ENCODE measurements at places on chromosomes 4 and X.

DNA sequence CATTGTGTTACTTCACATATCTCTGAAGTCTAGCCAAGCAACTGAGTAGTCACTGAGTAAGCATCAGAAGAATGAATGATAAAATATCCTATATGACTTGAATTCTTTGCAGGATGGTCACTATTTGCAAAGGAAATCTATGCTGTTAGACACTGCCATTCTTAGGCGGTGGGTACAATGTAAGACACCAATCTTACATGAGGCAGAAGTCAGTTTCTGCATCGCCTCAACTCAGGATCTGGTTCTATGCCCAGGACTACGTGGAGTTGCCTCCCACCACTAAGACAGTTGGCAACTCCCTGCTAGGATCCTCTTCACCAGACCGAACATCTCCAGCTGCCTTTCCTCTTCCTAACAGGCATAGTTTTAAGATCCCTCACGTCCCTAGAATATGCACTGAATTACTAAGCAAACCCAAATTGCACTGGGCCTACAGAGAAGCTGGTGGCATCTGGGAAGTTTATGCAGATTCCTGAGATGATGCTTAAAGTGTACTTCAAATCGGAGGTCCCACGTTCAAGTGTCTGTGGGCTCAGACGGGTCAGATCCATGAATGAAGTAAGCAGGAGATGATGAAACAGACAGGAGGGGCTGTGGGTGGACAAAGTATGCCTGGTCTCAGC lies 45.6 kb downstream of the SEL1L3 start:
- DNase-seq = no peak

GRCh38 chrX:12791257-12792228 lies at the start of gene PRPS2:
Gene PRPS2 (plus strand): TSS chrX:12791412. CDS start chrX:12791498, 86 bp downstream.
- peak; percentile 20 for DNase-seq

DNA sequence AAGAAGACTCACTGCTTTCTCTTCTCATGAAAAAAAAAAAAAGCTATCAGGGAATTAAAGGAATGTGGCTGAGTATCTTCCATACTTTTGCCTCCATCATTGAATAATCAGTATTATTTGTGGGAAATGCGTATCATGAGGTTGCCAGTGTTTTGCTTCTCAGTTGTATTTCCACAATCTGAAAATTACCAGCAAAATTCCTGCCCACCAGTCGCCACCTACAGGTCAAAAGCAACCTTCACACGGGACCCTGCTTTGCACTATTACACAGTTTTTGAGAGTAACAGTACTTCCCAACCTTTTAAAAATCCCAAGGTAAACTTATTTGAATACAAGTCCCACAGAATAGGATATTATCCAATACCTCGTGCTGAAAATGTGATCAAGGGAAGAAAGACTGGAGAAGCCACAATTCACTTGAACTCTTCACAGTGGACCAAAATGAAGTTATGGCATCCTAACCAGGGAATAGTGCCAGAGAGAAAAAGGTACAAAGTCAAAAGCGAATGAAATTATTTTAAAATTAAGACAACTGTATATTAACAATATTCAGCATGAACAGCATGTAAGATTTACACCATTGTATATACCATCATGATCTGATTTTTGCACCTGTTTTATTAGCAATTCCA lies 30.4 kb downstream of the PGRMC1 start:
- no peak for DNase-seq

GRCh38 chr4:151004222-151004621 lies 10.9 kb downstream of the LRBA start:
- DNase-seq = no peak

GRCh38 chr4:182338063-182338462 lies 94.9 kb downstream of the TENM3 start:
- DNase-seq = no peak

GRCh38 chr4:56261027-56261426 lies 126.3 kb downstream of the AASDH start:
- DNase-seq = no peak

GRCh38 chrX:30597216-30598012 lies 19.8 kb upstream of the TASL start:
- DNase-seq = no peak

- no peak for DNase-seq
Measured at GRCh38 chr4:38092701-38093100, 132.5 kb downstream of the PTTG2 start.

DNA sequence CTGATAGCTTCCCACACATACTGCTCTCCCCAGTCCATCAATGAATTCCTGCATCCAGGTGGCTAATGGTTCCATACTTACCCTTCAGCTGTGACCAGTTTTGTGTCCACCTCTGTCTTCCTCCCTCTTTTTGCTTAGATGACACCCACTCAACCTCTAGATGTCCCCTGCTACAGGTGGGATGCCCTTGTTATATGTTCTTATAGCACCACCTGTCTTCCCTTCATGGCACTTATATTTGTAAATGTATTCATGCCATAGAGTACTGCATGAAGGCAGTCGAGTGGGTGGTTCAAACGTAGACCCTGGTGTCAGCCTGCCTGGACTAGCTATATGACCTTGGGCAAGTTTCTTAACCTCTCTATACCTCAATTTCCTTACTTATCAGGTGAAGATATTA lies 6.5 kb upstream of the USP46 start:
- DNase-seq = no peak

DNA sequence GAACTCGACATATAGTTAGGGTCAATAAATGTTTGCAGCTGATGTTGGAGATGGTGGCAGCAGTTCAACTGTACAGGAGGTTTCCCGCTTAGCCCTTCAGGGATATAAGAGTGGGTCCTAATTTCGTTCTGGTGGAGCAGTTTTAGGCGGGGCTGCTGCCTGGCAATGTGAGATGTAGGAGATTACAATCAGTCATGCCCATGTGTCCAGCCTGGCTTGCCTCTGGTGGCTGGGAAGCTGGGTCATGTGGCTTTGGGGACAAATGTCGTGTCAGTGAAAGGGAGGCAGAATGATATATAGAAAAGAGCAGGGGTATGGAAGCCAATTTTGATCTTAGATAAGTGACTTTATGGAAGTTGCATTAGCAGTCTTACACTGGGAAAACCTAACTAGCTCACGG lies 129.4 kb downstream of the CLCN4 start:
- no peak for DNase-seq

GRCh38 chrX:153338836-153339235 lies 4.9 kb downstream of the ZNF275 start:
- no peak for DNase-seq

GRCh38 chrX:102669526-102669925 lies 18.2 kb downstream of the GPRASP1 start:
- DNase-seq = no peak

DNA sequence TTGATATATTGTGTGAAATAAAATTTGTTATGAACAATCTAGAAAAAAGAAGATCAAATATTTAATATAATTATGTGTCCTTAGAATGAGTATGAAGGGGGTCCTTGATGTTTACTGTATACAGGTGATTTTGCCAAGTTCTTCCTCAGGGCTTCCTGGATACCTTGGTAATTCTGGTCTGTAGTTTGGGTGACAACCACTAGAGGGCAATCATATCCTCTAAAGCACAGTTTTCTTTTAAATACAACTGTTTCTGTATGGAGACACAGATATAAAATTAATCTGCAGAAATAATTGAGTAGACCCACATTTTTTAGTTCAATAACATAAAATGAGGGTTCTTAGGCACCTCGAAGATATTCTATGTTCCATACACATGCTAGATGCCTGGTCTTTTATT lies 157.7 kb downstream of the SPANXN1 start:
- no peak for DNase-seq

GRCh38 chr4:143711543-143712154 lies 11.2 kb upstream of the FREM3 start:
- no peak for DNase-seq

- no peak for DNase-seq
Measured at GRCh38 chr4:155974476-155974749, 20.7 kb upstream of the CTSO start.

DNA sequence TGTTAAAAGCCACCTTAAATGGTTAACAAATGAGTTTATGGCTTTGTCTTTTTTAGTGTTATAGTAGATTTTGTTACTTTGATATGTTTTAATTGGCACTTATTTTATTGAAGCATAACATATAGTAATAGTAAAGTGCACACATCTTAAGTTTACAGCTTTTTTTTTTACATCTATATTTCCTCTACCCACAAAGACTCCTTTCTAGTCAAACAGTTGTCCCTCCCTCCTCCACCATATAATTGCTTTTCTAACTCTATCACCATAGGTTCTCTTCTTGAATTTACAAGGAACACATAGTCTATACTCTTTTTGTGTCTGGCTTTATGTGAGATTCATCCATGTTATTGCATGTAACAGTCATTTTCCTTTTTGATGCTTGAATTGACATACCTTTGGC lies 71.5 kb downstream of the PDK3 start:
- no peak for DNase-seq

DNA sequence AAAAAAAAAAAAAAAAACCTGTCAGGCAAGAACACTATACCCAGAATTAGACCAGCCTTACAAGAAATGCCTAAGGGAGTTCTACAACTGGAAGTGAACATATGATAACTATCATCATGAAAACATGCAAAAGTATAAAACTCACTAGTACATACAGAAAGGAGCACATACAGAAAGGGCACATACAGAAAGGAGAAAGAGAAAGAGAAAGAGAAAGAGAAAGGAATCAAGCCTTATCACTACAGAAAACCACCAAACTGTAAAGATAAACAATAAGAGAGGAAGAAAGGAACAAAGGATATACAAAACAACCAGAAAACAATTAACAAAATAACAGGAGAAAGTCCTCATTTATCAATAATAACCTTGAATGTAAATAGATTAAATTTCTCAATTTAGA lies 50.4 kb downstream of the PHKA1 start:
- no peak for DNase-seq

DNA sequence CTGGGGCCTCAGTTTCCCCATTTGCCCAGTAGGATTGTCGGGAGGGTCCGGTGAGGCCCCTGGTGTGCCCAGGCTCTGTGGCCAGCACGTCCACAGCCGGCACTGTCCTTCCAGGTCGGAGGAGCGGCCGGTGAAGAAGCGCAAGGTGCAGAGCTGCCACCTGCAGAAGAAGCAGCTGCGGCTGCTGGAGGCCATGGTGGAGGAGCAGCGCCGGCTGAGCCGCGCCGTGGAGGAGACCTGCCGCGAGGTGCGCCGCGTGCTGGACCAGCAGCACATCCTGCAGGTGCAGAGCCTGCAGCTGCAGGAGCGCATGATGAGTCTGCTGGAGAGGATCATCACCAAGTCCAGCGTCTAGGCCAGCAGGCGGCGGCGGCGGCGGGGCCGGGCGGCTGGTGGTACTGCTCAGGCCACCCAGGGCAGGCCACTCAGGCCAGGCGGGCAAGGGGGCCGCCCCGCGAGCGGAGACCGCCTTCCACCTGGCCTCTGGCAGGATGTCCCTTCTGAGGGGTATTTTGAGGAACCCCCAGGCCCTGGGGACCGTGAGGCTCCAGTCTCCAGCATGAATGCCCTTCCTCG lies 6.7 kb downstream of the MSANTD1 start:
- DNase-seq = no peak

- DNase-seq = no peak
Measured at GRCh38 chrX:132504417-132504816, 15.6 kb upstream of the MBNL3 start.

GRCh38 chr4:147733716-147734344 lies 1.9 kb downstream of the ARHGAP10 start:
- DNase-seq = no peak

- DNase-seq = no peak
Measured at GRCh38 chrX:11117745-11118144, 6.6 kb downstream of the HCCS start.

- no peak for DNase-seq
Measured at GRCh38 chr4:113641025-113641431, 120.5 kb downstream of the CAMK2D start.

GRCh38 chr4:186037692-186038658 lies 31.0 kb upstream of the TLR3 start:
- peak; percentile 54 for DNase-seq

DNA sequence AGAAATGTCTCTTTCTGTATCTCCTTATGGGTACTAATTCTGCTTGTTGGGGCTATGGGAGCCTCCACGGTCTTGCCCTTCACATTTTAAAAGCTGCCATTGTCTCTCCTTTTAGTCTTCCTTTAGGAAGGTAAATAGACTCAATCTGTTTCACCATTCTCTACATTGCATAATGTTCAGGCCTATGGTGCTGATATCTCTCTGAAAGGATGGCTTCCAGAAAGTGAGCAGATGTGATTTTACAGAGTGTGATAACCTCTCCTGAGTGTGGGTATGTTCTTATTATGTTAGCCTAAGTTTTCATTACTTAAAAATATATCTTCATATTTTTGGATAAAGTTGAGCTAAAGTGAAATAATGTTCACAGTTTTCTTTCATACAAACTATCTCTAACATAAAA lies 254.0 kb upstream of the PITX2 start:
- no peak for DNase-seq

GRCh38 chrX:10041383-10041782 lies 74.2 kb downstream of the CLDN34 start:
- no peak for DNase-seq

DNA sequence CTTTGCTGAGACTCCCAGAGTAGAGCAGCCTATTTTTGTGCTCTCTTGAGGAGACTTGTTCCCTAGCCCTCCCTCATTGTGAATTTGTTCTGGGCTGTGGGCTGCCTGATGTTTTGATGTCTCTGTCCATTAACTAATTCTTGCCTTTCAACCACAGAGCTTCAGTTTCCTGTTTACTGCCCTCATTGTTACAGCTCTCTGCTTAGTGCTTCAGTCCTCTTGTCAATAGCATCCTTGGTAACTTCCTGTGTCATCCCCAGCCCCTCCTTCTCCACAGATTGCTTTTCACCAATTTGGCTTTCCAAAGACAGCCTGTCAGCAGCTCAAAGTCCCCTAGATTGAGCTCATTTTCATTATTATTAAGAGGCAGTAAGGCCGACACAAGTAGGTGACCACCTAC lies 69.9 kb downstream of the COX7B2 start:
- DNase-seq = no peak

DNA sequence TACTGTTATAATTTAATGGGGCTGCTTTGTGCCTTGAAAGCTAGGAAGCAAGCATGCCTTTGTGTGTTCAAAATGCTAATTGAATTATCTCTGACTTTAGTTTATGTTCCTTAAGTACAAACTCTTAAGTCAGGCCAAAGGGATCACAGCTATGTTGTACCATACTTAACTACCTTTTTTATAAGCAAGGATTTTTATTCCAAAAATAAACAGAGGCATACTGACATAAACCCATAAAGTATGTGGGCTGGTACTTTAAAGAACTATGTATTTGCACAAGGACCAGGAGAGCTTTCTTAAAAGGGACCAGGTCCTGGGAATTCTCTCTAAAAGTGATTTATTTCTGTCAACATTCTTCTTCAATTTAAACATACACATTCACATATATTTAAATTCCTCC lies 57.8 kb upstream of the HCCS start:
- no peak for DNase-seq

DNA sequence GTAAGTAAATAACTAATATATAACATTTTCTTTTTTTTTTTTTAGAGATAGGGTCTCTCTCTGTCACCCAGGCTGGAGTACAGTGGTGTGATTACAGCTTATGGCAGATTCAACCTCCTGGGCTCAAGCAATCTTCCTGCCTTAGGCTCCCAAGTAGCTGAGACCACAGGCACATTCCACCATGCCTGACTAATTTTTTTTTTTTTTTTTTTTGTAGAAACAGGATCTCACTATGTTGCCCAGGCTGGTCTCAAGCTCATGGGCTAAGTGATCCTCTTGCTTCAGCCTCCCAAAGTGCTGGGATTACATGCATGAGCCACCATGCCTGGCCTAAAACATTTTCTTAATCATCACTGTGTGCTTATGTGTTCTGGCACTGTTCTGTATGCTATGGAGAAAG lies 32.8 kb downstream of the MGARP start:
- DNase-seq = no peak

Measured in NCI-H1417 treated with DMSO at 0.1 percent for 48 hours (cell line).